ENCODE measurements at places on chromosomes 3 and 15.

- no peak for DNase-seq
Measured at GRCh38 chr15:84937144-84937543, 44.5 kb upstream of the PDE8A start.

GRCh38 chr3:56815589-56815988 is 13.8 kb upstream of the ARHGEF3 start:
- DNase-seq: no peak

- DNase-seq: no peak
Measured at GRCh38 chr15:98771541-98771940, 123.2 kb downstream of the IGF1R start.

DNA sequence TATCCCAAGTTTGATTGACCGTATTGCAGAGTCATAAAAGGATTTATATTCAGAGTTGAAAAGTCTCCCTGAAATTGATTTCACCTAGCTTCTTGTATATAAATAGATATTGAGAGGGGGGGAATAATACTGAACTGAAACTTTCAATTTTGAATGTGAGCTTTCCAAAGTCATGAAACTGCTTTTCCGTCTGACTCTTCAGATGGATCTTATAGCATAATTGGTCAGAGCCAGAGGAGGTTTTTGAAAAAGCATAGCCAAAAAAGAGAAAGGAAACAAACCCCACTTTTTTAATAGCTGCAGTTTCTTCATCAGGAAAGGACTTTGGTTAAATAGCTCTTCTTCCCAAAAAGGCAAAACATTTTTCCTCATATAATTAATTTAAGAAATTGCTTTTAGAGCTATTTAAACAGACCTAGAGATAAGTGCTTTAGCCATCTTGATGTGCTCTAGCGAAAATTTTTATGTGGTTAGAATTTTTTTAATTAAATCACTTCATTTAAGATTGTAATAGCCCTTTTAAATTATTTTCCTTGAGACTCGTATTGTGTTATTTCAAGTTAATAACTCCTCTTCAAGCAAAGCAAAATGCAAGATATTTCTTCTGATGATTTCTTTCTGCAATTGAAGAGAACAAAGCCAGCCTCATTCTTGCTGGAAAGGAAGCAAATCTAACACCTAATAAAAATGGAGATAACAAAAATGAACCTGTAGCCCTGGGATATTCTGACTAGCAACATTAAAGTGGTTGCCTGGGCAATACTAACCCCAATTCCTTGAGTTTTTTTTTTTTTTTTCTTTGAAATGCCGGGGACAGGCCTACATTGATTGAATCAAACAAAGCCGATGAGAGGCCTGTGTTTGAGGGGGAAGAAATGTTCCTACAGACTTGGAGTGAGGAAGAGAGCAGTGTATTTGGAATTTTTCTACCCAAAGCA is 173.6 kb downstream of the PTPRG start:
- no peak for DNase-seq

DNA sequence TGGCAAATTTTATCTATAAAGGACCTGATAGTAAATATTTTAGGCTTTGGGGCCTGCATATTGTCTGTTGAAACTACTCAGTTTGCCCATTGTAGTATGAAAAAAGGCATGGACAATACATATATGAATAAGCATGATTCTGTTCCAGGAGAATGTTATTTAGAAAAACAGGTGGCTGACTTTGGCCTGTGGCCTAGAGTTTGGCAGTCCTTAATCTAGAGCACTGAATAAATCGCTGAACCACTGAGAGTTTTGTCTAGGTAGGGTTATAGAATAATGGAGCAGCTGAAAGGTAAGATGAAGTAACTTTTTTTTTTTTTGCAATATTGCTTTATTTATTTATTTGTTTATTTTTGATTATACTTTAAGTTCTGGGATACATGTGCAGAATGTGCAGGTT is 75.0 kb downstream of the LRRC49 start:
- DNase-seq: no peak

DNA sequence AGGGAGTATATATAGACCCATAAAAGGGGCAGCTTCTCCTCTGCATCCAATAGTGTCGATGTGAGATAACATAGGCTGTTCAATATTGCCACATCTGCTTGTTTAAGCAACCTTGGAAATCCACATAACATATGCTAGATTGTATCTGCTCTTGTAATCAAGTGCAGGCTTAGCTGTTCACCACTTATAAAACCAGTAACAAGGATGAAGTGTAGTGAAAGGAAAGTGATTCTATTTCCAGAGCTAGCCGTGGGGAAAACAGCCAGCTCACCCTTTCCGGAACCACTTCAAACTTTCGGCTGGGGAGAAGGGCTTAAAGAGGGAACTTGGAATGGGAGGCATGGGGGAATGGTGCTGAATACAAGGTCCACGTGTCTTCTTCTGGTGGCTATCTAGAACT is 204.0 kb downstream of the TAFA4 start:
- no peak for DNase-seq

- DNase-seq: no peak
Measured at GRCh38 chr3:158631981-158632380, 12.3 kb upstream of the GFM1 start.

DNA sequence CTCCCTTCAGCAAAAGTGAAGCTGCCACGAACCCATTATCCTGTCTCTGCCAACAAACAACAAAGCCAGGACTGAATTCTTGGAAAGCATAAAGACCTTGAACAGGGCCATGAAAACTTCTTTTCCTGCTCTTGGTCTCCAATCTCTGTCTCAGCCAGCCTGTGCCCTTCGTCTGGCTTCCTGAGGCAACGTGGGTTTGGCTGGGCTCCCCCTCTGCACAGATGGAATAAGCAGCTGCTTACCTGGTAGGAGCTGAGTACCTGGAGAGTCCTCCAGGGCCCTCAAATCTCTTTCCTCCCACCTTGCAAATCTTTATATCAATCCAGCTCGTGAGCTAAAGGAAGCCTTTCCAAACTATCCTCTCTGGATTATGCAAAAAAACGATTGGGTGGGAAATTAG is 97.6 kb upstream of the PSMD6 start:
- no peak for DNase-seq

DNA sequence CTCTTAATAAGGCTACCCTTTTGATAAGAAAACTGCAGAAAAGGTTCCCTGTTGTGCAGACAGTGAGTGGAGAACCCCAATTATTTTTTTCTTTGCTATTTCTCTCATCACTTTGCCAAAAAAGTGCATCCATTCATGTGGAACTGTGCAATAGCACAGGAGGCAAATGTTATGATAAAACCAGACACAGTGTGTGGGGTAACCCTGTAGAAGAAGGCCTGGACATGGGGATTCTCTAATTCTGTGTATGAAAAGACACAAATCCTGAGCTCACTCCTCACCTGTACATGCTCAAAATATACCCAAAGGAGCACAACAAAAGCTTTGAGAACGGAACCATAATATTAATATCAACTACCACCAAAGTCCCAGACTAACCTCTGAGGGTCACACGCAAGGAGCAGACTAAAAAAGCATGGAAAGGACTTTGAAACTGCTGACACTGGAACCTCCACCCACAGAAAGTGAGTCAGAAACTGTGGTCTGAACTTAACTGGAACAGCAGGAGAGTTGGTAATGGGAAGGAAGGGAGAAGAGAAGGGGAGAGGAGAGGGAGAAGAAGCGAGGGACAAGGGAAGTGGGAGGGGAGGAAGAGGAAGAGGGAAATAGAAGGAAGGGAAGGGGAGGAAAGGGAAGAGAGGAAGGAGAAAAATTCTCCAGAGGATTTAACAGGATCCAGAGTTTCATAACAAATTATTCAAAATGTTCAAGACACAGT is 299.9 kb downstream of the TBC1D5 start:
- no peak for DNase-seq

DNA sequence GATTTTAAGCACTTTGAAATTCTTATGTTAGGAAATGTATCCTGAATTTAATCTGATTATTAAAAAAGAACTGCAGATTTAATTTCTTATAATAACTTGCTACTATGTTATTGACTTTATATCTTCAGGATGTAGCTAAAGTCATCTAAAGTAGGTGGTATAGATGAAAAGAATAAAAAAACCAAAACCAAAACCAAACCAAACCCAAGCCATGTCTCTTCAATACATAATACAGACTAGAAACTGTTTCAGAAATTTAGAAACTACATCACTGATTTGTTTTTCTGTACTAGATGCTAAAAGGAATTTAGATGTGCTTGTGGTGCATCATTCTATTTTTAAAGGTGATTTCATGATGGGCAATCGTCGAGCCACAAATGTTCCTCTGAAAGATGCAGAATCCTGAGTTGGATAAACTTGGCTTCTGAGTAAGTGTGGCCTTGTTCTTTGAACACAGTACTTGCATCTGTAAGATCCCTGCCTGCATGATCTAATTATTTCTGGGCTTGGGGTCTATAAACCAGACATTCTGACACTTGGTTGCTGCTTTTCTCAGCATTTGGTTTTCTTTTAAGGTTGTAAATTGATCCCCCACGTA is 287.1 kb upstream of the SUCLG2 start:
- DNase-seq: no peak

DNA sequence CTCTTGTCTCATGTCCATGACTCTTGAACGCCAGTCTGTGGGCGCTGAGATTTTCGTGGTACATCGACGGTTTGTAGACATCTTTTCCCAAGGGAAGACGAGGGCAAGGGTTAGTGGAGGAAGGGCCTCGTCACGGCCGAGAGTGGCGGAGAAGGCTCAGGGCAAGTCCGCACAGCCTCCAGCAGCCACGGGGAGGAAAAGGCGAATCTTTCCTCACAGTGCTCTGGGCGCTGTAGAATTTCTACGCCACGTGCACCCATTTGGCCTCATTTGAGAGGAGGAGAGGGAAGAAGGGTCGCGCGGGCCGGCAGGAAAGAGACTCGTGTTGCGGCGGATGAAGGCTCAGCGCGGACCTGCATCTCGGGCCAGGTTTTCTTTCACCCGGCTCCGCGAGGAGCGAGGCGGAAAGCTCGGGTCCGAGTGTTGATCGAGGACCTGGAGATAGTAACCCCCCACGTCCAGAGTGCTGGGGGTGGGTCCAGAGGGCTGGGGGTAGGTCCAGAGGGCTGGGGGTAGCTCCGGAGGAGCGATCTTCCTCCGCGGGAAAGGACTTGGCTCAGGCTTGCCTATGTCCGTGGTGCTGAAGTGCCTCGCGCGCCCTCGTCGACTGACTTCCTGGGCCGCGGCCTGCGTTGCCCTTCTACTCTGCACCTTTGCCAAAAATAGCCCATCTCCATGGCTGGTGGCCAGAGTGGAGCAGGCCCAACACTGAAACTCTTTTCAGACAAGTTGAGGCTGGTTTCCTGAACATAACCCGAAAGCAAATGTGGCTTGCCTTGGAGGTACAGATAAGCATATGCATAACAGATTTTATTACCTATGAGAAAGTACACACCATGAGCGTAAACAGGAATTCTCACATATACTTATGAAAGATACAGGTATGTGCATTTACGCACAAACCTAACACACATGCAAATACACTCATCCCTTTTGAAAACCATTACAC is 1.1 kb downstream of the SLC35G2 start:
- peak; percentile 55 for DNase-seq

DNA sequence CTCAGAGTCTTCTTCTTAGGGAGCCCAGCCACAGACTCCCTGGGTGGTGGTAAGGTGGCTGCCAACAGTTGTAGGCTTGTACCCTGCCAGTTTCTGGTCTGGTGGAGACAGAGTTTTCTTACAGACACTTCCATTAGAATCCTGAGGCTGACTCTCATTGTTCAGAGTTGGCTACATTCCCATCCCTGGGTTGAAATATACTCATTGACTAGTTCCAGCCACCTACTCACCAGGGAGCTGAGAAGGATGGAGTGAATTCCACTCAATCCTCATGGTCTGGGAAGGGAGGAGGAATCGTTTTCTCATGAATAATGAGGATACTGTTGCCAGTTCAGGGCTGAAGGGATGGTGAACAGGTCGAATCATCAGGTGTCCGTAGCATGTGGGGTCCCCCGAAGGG is 226.5 kb upstream of the PROK2 start:
- no peak for DNase-seq

GRCh38 chr3:72093270-72093991 is 308.5 kb upstream of the PROK2 start:
- DNase-seq: no peak

DNA sequence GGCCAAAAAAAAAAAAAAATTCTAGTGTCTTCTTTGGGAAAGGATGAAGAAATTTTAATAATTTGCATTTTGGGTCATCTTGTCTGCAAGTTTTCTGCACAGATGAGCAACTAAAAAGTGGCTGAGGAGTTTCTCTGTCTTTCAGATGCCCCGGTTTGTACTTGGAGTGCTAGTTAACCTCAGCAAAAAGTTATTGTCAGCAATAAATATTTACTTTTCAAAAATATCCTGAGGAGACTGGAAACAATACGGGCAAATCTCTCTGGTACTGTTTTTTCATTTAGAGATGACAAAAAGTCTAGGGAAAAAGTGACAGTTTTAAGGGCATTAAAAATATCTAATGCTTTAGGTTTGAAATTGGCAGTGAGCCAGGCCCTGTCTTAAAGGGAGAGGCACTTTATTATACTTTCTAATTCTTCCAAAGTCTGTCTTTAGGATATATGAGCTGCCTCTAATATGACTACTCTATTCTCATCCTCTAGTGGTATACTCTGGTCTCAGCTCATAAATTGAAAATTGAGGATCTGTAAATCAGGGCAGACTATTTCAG is 436.0 kb upstream of the NR2F2 start:
- no peak for DNase-seq

GRCh38 chr15:46307746-46308145 is 672.9 kb downstream of the SQOR start:
- DNase-seq: no peak
